ENCODE measurements at places on chromosomes 2 and 18.

- DNase-seq: no peak
Observed at GRCh38 chr2:235495373-235496238, 1.8 kb downstream of the AGAP1 start.

DNA sequence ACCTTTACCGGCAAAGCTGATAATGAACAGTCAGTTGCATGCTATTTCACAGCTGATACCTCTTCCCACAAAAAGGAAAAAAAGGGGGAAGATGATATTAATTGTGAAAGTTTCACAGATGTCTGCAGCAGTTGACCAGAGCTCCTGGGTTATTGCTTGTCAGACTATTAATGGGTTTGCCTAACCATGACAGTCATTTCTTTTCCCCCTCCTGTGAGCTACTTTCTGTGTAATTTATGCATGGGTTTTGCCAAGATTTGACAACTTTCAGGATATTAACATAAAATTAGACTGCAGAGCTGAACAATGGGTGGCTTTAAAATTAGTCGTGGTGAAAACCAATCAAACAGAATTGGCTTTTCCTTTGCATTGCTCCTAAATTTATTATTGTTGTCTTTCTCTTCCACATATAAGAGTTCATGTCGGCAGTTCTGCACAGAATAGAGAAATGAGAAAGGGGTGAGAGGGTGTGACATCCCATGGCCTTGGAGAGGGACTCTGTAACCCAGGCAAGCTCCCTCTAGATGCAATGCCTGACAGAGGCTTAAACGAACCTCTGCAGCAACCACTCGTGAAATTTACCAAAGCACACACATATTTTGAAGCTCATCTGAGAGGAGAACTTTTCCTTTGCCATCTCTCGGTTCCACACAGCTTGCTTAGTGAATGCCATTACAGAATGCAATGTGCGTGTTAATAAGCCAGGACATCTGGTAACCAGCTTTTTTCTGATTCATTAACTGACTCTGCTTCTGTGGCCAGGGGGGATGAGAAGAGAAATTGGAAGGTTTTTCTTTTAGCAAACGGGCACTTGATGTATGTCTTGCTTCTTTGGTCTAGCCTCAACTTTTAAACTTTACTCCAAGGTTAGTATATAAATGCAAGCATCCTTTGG lies 82.2 kb upstream of the ITGA4 start:
- peak; percentile 49 for DNase-seq

DNA sequence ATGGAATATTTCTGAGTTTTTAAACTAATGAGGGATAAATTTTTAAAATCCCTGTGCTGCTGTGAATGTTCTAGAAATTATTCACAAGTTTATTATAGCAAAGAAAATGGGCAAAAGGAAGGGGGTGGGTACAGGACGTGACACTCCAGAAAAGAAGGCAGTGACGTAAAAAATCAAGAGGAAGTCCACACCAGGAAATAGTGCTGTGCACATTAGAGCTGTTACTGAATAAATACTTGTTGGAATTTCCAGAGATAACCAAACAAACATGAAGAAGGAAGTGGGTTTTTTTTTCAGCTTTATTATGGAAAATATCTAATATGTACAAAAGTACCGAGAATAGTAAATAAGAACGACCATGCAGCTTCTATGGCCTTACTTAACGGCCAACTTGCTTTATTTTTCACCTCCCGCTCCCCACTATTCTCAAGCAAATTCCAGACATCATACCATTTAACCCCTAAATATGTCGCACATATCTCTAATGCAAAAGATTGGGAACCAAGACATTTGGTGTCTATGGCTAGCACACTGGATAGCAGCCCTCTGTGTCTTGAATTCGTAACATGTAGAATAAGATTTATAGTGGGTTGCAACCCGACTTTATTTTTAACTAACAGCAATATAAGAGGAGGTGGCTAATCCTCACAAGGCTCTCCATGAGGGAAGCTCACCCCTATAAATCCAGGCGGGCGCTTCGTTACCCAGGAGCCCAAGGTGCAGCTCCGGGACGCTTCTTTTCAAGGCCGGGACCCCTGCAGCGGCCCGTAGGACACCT lies 580 bp upstream of the NDUFV2 start:
- DNase-seq: peak; percentile 68

DNA sequence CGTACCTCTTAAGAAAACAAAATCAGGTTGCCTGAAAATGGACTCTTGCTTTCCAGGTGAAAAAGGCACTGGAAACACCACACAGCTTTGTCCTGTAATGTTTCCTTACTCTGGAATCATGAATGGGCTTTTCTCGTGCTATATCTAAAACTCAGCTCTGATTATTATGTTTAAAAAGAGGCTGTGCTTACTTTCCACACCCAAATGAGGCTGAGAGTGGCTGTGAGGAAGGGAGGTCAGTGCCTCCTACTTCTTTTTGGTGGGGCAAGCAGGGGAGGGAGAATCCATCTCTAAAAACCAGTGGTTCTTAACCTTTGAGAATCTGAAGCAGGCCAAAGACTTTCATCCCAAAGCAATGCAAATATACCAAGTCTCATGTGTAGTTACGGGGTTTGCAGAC lies 148.6 kb downstream of the FAM210A start:
- no peak for DNase-seq

DNA sequence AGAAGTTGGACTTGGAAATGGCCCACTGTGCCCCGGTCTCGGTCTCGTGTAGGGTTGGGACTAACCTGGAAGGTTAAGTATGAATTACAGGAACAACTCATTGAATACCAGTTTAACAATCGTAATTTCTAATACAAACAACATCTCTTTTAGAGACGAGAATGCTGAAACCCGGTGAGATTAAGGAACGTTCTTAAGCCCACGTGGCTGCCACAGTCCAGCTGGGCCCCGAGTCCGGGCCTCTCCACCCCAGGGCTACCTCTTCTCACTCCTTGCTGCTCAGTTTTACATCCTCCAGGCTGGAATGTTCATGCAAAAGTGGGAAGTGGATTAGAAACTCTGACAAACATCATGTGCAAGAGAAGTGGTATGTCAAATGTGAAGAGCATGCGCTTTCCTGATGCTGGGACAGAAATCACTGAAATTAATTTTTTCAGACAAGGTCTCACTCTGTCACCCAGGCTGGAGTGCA lies 29.4 kb downstream of the NGEF start:
- no peak for DNase-seq

DNA sequence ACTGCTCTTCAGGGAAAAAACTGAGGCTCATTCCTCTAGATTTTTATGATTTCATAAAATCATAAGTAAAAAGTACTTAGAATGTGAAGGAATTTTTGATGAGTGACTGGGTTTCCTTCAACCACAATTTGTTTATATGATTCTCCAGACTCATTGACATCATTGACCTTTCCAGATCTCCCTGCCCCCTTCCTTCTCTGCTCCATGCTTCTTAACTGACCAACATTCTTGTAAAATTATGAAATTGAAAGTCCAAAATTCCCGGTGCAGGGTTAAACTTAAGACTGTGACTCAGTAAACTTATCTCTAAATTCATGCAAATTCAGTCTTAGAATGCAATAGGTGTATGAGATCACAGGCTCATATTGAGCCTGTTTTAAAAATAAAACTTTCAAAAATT lies 648.9 kb downstream of the TDRD15 start:
- DNase-seq: peak; percentile 76

DNA sequence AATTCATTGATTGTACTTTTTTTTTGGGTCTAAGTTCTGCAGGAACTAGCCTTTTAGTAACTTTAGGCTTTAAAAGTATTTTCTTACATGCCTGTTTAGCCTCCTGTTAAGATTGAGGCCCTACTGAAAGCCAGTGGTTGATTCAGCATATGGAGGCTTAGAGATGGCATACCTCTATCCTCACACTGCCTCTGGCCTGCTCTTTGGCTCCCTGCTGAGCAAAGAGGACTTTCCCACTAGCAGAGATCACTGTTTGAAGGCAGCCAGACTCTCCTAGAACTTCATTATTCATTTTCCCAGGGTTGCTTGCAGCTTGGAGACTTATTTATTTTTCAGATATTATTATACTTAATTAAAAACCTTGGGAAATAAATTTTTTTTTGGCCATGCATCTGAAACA lies 405.6 kb upstream of the MEX3C start:
- DNase-seq: no peak

GRCh38 chr2:182559623-182560022 lies 132.8 kb upstream of the PDE1A start:
- no peak for DNase-seq

DNA sequence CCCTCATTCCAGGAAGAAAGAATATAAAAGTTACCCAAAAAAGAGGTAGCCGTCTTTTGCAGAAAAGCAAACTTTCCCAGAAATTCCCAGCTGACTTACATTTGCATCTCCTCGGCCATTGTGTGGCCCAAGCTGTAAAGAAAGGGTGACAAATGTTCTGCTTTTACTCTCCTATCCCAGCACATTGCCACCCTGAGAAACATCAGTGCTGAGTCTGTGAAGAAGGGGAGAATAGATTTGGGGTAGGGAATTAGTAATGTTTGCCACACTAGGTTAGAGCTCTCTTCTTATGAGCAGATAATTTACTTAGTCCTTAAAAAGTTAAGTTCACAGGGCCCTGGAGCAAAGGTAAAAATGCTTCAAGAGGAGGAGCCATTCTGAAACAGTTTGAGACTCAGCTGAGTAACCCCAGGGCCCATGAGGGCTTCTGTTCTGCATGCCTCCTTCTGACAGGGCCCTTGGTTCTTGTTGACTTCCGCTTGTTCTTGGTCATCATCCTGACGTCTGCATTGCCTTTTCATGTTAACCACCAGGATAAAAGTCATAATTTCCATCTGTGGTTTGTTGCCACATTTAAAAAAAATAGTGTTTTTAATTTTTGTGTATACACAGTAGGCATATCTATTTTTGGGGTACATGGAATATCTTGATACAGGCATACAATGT lies 550.7 kb downstream of the RNF144A start:
- no peak for DNase-seq

Data from fibroblast of skin of scalp (primary cell).